ENCODE measurements at places on chromosomes 5 and 9.

GRCh38 chr5:87408204-87408603, 4.5 kb downstream of the CCNH start:
- DNase-seq = no peak

- DNase-seq = peak; percentile 20
These were observed 8.2 kb downstream of the ACSL6 start for GRCh38 chr5:132003170-132003744.

DNA sequence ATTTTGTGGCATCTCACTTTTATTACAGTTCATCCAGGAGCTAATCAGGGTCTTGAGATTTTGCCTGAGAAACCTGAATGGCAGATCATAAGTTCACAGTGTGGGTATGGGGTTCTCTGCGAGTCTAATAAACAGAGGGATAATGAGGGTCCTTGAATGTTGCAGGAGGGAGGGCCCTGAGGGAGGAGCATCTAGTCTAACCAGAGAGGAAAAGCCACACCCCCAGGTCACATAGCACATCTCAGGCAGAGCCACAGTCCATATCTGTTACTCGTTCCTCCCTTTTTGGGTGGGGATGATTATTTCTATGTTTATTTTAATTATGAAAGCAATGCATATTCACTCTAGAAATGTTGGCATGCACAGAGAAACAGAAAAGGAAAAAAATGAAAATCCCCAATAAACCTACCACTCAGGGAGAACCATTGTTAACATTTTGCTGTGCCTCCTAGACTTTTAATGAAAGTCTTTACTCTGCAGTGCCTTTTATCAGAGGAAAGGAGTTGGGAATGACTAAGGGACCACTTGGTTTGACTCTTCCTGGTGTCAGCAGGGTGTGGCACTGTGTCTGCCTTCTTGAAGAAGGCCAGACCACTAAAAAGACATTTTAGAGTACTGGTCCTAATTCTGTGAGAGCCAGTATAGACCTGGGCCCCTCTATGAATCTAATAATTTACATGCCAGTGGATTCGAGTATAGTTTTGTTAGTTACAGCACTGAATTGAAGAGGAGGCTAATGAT, 2.8 kb downstream of the GALNT12 start:
- no peak for DNase-seq

GRCh38 chr9:37784291-37784615, 611 bp downstream of the EXOSC3 start:
- DNase-seq = no peak

DNA sequence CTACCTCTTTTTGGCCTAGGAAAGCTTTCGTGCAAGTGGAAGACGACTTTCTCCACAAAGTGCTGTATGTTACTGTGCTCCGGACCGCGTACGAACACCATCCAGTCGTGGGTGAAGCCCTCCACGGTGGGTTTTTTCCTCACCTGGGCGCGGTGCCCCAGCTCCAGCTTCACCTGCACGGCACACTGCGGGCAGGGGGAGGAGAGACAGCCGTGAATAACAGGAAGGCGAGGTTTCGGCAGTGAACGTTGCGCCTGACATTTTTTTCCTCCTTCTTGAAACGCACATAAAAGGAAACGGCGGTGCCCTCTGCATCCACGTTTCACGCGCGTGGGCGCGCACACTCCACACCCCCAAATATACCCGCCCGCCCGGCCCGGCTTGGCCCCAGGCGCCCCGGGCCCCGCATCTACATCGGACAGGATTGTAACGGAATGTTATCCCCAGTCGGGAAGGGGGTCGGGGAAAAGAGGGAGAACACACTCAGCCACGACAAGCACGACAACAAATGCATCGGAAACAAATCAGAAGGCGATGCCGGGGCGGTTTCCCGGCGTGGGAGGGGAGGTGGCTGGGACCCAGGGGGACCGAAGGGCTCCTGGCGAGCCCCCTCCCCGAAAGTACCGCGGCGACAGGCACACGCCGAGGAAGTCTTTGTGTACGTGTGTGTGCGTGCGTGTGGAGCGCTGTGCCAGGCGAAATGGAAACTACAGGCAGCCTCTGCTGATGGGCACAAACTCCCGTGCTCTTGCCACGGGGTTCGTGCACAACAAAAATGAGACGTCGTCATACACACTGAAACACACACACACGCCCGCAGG, 1.4 kb downstream of the MLLT3 start:
- DNase-seq = peak; percentile 35

GRCh38 chr5:82793808-82794419, 283.3 kb downstream of the TMEM167A start:
- DNase-seq = peak; percentile 18

- DNase-seq = no peak
These were observed 259.4 kb downstream of the GADD45G start for GRCh38 chr9:89864257-89864656.

GRCh38 chr9:131776473-131776872, 36.6 kb upstream of the RAPGEF1 start:
- peak; percentile 39 for DNase-seq

- DNase-seq = no peak
These were observed 101.6 kb downstream of the SLC25A46 start for GRCh38 chr5:110840347-110840960.

- no peak for DNase-seq
These were observed 143.3 kb downstream of the ARSB start for GRCh38 chr5:78841767-78842166.

DNA sequence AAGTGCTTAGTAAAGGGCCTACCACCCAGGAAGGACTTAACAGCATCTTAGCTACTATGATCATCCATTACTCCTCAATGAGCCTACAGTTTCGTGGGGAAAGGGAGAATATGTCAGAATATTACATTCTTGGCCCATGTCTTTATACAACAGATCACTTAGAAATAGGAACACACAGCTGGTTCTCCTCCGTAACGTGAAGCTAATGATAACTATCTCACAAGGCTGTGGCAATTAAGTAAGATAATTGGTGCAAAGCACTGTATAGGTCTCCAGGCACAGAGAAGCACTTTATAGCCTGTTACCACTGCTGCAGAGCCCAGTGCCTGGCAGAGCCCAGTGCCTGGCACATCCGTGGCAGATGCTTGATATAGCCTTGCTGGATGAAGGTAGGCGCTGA, 347.6 kb downstream of the SLIT3 start:
- DNase-seq = no peak

- no peak for DNase-seq
These were observed 849 bp upstream of the IFT74 start for GRCh38 chr9:26955222-26955903.

GRCh38 chr5:133132717-133133116, 80.9 kb downstream of the HSPA4 start:
- no peak for DNase-seq

All from astrocyte of the spinal cord (primary cell).